ENCODE measurements at places on chromosomes 11 and 22. TPM values are rescaled to one million over a fixed set of nuclear protein-coding genes. Genes with fewer than 3 reads are reported as not detected.

GRCh38 chr22:50620593-50621355 lies 7.2 kb downstream of the ARSA start:
- no peak for DNase-seq

DNA sequence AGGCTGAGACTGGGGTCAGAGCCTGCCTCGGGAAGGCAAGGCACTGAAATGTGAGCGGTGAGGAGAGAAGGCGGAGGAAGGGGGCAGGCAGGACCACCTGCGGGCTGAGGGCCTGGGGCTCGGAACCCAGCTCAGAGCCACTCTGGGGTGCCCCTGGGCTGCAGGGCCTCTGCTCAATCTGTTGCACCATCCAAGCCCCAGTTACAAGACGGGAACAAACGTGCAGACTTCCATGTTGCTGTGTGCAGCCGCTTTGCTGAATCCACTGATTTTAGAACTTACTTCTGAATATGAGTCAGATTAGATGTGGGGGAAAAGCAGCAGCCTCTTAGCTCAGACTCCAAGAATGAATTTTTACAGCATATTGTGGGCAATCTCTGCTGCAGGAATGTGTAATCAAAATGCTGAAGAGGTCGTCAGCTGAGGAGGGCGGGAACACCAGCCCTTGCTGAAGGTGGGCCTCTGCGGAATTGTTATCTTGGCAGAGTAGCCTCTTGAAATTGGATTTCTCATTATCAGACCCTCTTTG lies 21.6 kb downstream of the PARVG start:
- no peak for DNase-seq

DNA sequence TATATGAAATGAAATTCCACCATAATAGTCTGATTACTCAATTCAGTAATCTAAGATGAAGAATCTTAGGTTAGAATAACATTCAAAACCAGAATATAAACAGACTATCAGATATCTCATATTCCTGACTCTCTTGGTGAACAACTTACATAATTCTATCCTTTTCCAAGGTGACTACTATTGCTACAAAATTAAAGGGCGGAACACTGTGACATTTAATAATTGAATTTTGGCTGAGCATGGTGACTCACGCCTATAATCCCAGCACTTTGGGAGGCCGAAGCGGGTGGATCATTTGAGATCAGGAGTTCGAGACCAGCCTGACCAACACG lies 34.4 kb downstream of the RDX start:
- DNase-seq: no peak

Gene STT3A
- 139 TPM for total RNA-seq

Data from mucosa of gallbladder (tissue), 1 donor.